Mucosa of gallbladder (tissue), 1 donor: ENCODE measurements at places on chromosomes 1 and 21. TPM values are rescaled to one million over a fixed set of nuclear protein-coding genes. Genes with fewer than 3 reads are reported as not detected.

SPRR2G gene
- total RNA-seq = not detected

ERG gene
- total RNA-seq = 10.0 TPM

PHLDA3 gene
- 39.4 TPM for total RNA-seq

PGLYRP4 gene
- not detected for total RNA-seq

MROH7 gene
- total RNA-seq = 8.0 TPM

LAX1 gene
- total RNA-seq = 1.9 TPM

NTMT2 gene
- not detected for total RNA-seq

TMPRSS3 gene
- total RNA-seq = 10.5 TPM

NES gene
- total RNA-seq = 26.1 TPM

F13B gene
- 2.3 TPM for total RNA-seq

RGS1 gene
- 147 TPM for total RNA-seq

MYOM3 gene
- 1.7 TPM for total RNA-seq

DNA sequence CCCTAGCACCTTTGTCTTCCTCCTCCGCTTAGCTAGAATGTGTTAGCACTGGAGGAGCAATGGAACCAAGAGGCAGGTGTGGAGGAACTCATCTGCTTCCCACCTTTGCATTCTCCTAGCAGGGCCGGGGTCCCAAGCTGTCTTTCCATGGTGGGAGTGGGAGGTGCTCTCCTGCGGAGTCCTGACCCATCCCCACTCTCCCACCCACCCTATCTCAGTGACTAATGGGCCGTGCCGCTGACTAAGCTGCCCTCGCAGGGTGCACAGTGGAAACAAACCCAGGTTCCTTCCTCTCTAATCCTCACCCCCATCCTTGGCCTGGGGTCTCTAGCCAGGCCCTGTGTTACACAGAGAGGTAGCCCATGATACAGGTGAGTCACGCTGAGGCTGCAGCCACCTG is 177.5 kb downstream of the HIVEP3 start:
- DNase-seq = no peak

GRCh38 chr1:234602334-234603220 is 7.4 kb downstream of the IRF2BP2 start:
- peak; percentile 61 for DNase-seq

GRCh38 chr21:18382141-18382540 is 21.4 kb downstream of the TMPRSS15 start:
- DNase-seq = no peak

DNA sequence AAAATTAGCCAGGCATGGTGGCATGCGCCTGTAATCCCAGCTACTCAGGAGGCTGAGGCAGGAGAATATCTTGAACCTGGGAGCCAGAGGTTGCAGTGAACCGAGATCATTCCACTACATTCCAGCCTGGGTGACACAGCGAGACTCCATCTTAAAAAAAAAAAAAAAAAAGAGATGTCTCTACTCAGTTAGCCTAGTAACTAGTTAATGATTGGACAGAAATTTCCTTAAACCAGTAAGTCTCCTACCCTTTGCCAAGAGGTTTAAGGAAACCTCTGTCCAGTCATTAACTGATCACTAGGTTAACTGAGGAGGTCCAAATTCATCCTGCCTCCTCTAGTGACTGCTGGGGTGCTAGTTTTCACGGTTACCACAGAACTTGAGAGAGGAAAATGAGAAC is 143.9 kb upstream of the UBE2U start:
- no peak for DNase-seq

DNA sequence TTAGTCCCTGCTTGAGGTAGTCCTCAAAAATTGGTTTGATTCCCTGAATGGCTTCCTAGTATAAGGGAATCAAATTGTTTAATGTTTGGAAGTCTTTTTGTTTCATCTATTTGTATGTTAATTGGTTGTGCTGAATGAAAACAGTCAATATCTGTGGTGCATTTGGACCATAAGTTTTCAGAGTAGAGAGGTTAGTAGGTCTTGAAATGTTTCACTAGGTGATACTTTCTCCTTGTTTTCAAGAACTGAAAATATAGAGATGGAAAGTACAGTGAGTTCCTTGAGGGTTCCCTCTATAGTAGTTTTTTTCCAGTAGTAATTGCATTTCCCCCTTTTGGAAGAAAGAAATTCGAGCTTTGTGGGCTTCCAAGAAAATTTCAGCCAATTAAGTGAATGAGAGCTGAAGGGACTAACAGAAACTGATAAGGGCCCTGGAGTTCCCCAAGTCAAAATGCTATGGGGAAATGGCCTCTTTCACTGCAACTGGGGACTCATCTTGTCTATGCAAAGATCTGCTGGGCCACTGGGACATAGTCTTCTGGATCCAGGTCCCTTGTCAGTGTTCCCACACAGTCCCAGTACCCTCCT is 18.6 kb upstream of the CEP350 start:
- DNase-seq = no peak

DNA sequence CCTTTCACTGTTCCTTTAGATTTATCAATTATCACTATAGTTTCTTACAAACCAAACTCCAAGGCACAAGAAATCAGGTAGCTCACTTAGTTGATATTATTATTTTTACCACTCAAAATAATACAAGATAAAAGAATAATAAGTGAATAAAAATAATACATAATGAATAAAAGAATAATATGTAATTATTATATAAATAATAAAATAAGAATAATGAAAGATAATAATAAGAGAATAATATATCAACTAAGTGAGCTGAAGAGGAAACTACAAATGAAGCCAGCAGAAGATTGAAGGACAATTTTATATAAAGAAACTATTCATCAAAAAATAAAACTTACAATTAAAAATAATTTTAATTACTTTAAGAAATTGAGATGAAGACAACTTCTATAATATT is 90.6 kb downstream of the LRRIQ3 start:
- DNase-seq = no peak

DNA sequence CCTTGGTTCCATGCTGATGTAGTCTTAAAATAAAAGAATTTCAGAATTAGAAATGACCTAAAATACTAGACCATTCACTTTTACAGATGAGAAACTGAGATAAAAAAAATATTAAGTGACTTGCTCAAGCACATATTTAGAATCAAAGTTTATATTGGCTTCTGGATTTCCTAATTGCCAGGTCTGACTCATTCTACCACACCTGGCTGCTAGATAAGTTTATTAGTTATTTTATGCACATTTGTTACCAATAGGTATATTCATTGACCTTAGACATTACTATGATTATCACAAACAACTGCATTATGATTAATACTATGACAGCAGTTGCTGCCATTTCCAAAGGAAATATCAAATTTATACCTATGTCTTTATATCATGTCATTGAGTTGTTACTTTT is 497.5 kb downstream of the RWDD3 start:
- no peak for DNase-seq

DNA sequence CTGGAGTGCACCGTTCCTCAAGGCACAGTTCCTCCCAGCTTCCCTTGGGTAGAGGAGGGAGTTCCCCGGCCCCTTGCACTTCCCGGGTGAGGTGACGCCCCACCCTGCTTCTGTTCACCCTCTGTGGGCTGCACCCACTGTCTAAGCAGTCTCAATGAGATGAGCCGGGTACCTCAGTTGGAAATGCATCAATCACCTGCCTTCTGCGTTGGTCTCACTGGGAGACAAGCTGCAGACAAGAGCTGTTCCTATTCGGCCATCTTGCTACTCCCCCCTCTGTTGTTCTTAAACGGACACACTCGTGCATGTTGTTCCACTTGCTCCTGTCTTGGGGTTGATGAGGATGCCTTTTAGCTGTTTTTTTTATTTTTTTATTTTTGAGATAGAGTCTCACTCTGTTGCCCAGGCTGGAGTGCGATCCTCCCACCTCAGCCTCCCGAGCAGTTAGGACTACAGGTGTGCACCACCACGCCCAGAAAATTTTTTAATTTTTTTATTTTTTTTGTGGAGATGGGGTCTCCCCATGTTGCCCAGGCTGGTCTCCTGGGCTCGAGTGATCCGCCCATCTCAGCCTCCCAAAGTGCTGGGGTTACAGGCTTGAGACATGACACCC is 3.0 kb upstream of the MORC3 start:
- no peak for DNase-seq

- no peak for DNase-seq
Observed at GRCh38 chr1:165281207-165281901, 75.2 kb downstream of the LMX1A start.

- DNase-seq = peak; percentile 43
Observed at GRCh38 chr1:115976062-115976920, at the start of gene SLC22A15. Gene SLC22A15 (plus strand): TSS chr1:115976513. CDS start chr1:115976628, 115 bp downstream.

DNA sequence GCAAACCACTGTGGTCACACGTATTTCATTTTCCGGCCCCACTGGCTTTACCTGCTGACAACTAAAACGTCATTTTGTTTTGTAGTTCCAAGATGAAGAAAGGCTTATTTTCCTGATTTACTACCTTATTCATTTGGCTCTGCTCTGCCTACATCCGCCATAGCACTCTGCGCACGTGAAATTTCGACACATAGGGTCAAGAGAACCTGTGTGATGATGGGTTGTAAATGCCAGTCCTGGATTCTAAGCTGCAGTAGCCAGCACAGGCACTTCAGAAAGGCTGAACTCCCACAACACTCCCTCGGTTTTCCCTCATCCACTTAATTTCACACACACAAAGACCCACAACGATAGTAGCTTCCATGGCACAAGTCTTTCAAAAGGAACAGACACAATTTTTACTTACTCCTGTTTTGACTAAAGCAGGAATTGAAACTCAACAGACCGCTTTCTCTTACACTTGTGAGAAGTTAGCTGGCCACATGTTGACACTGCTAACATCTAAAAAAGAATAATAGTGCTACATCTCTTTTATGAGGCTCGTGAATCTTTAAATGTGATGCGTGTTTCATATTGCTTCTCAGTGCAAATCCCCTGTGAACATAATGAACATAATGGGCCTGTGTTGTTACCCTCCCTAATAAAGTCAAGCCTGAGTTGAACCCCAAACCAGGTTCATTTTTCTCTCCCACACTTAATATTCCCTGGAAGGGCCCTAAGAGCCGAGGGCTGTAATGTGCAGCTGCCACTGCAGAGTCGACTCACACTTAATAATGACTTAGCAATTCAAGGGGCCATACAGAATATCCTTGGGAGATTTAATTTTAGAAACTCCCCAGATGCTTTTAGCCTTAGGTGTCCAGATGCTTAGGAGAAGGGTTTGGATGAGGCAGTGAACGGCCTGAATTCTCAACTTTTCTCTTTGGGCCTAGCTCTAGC is 1.5 kb upstream of the RUNX1 start:
- DNase-seq = no peak

GRCh38 chr1:212698467-212699103 is 1.1 kb downstream of the BATF3 start:
- DNase-seq = no peak

DNA sequence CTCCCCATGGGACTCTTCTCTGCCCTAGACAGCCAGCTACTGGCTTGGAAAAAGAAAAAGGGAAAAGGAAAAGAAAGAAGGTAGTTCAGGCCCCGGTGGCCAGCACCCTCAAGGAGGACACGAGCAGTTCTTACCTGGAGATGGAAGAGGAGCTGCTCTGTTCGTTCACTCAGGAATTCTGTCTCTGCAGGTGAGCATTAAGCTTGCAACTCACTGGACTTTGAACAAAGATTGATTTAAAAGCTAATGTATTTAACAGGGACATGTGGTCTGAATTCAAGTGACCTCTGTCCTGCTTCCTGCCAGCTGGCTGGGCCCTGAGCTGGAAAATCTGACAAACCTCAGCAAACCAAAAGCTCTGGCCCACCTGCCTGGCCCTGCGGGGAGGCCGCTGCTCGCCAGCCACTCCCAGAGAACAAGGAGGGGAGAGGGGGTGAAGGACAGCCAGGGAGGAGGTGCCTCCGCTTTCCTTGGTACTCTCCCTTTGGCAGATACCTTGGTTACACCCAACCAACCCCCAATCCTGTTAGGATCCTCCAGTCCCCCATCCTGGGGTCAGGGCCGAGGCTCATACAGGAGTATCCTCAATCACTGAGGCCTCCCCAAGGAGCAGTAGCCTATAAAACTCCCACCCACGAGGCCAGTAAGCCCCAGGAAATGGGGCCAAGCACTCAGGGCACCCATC is at the start of gene PDZK1:
Gene PDZK1, minus strand, starts transcription at position 186 of the 685 bp plus-strand sequence. CDS start 19,347 bp downstream, outside the sequence.
- DNase-seq = peak; percentile 68

DNA sequence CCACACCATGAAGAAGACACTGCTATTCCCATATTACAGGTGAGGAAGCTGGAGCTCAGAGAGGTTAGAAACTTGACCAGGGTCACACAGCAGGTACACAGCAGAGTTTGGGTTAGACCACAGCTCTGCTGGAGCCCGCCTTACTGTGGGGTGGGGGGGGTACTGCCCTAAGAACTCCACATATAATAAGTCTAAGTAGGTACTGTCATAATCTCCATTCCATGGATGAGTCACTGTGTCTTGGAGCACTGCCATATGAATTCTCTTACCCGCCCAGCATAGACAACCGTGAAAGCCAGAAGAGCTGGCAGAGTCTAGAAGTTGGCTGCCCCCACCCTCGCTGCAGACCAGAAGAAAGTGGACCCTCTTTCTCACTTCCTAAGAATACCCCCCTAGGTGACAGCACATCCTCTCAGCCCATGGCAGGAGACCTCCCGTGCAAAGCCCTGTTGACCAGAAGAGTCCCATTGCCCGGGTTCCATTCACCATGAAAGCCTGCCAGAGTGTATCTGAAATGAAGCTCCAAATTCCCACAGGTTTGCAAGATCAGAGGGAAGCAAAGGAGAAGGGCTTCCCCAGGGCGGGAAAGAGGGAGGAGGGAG is 5.2 kb upstream of the PLA2G2D start:
- DNase-seq = peak; percentile 76

DNA sequence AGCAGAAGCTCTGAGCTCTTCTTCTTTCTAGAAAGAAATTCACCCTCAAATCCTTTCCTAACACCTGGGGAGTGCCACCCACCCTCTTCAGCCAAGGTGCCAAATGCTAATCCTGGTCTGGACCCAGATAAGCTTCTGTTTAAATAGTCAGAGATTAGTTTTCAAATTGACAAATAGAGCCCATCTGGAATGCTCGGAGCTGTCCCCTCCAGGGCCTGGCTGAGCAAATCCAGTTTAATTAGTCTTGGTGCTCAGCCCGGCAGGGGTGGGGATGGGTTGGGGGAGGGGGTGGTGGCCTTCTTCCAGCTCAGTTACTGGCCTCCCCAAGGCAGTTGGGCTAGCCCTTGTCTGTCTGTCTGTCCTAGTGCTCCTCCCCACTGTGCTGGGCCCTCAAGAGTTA is 269.5 kb downstream of the GRIK3 start:
- no peak for DNase-seq

DNA sequence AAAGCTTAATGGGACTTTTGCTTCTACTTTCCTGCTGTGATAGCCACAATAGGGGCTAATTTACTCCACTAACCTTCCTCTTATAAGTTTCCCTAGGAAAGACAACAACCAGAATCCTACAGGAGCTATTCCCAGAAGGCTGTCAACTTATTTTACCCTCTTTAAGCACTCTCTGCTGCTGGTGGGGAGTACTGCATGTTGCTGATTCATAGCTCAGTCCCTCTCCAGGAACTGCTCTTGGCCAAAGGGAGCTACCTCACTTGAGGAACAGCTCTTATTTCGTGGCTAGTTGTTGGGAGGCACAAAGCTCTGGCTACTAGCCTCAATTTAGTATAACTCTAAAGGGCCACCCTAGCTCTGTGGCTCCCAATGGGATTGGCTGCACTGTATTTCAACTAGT is 37.2 kb downstream of the ADSS2 start:
- DNase-seq = no peak

- no peak for DNase-seq
Observed at GRCh38 chr1:33836911-33837310, 27.0 kb upstream of the HMGB4 start.
